NAMALWA (cell line): ENCODE measurements at places on chromosomes 5 and 9.

- DNase-seq = no peak
Measured at GRCh38 chr9:121830441-121831140, 179.2 kb downstream of the DAB2IP start.

- DNase-seq = peak; percentile 98
Measured at GRCh38 chr5:150410524-150411244, 2.0 kb downstream of the CD74 start.

- no peak for DNase-seq
Measured at GRCh38 chr5:36740259-36740898, 134.0 kb downstream of the SLC1A3 start.

DNA sequence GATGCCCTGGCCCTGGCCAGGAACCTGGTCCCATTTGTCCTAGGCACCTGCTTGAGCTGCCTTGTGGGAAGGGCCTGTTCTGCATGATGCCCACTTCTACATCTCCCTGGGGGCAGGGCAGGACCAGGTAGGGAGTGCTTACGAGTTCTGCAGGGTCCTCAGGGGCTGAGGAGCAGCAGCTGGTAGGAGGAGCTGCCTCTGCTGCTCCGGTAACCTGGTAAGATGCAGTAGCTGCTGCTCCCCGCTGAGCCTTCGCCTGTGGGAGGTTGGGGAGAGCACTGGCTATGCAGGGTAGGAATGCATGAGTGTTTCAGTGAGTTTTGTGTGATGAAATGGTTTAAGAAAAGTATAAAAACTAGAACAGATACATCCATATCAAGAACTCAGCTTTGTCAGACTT, 13.6 kb downstream of the LRRC8A start:
- no peak for DNase-seq

DNA sequence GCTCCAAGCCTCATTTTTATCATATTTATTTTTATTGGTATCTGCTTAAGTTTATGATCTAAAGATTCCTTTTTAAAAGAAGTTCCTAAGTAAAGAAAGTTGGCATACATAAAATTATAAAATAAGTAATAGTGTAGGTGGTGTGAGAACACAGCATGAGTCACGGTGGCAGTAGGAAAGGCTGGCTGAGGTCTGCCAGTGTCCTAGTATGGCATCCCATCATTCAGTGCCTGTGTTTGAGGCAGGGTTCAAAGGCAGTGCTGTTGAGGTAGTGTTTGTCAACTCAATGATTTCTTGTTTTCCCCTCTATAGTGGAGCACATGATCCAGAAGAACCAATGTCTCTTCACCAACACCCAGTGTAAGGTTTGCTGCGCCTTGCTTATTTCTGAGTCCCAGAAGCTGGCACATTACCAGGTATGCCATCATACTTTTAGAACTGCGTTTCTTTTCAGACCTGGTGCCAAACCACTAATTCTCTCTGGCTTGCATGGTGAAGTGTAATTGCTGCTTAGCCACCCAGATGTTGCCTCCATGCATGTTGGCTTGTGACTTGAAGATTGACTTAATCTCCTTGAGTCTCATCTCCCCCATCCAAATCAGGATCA, 18.4 kb downstream of the ZNF346 start:
- no peak for DNase-seq

DNA sequence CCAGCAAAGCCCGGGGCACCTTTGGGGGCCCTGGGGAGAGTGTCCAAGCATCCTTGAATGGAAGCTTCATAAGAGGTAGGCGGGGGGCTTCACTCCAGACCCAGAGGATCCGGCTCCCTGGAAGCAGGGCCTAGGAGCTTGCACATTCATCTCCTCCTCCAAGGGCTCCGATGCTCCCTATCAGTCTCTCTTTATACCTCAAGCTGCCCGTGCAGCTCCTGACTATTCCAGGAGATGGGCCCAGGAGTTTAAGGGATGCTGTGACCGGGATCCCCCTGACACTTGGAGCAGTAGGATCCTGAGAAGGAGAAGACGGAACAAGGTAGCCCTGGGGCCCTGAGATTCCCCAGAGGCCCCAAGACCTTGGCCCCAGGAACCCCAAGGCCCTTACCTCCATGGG, 25.9 kb downstream of the CSF1R start:
- no peak for DNase-seq

GRCh38 chr9:79641070-79641469, 69.3 kb downstream of the TLE4 start:
- no peak for DNase-seq

GRCh38 chr5:83157163-83157562, 79.8 kb downstream of the XRCC4 start:
- DNase-seq = no peak

GRCh38 chr5:82011761-82012160, 39.9 kb downstream of the ATG10 start:
- no peak for DNase-seq

- DNase-seq = no peak
Measured at GRCh38 chr5:142725231-142726187, 39.6 kb upstream of the FGF1 start.

- DNase-seq = no peak
Measured at GRCh38 chr5:130580264-130580663, 584.8 kb downstream of the HINT1 start.

DNA sequence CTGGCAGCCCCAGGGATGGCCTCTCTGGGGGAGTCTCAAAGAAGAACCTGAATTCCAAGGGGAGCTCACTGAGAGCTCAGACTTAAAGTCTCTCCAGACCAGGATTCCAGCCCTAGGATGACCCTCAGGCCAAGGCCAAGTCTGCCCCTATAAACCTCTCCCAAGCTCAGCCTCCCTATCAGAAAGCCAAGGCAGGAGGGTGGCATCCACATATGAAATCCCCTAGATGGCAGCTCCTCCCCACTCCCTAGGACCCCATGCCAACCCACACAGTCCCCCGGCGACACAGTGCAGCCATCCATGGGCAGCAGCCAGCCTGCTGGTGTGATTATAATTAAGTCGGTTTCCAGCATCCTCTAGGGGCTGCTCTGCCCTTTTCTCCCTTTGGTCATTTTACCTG, 269.9 kb downstream of the CDK5RAP2 start:
- no peak for DNase-seq

GRCh38 chr5:157613385-157614245, 38.0 kb upstream of the ADAM19 start:
- no peak for DNase-seq

DNA sequence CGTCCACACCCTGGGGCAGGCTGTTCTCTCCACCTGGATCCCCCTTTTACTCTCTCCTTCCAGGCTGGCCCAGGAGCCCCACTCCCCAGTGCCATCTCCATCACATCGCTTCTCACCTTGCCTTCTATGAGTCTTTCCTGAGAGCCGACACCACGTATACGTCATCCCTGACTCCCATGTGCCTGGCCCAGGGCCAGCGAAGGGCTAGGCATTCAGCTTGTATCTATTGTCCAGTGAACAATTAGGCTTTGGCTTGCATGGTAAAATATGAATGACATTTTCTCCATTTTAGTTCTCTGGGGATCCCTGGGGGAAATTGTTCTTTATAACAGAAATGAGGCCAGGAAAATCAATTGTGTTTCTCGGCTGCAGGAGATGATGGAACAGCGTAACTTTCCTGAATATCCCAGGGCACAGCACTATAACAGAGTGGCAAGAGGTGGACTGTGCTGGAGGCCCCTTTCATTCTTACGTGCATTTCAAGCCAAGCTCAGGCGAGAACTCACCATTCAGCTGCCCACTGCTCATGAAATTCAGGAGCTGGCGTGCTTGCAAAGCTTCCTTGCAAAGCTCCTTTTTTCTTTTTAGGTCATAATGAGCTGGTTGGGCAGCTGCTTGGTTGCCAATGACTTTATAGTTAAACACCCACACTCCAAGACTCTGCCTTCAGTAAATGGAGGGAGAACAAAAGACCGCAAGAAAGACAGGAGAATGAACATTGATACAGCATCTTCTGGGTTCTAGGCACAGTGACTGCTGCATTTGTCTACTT, 37.7 kb downstream of the NSG2 start:
- DNase-seq = no peak

- no peak for DNase-seq
Measured at GRCh38 chr5:141995656-141996055, 17.2 kb downstream of the GNPDA1 start.

DNA sequence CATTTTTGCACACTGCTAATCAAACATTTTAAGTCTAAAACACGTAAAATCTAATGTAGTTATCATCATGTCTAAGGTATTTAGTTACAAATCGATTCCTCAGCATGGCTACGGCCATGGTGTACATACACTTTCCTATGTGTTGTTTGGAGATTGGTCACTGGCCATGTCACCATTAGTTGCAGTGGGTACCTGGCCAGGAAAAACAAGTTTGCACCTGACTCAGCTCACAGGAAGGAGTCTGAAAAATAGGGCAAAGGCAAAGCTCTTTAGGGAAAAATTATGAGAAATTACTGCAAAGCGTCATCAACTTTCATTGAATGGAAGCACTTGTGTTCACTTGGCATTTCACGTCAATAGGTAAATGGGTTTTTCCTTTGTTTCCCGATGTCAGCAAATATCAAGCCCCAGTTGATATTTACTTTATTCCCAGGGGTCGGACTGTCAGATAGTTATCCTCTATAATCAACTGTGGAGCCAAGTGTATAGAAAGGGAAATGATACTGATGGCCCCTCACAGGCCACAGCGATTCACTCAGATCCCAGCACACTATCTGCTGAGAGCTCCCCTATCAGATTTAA, 626.0 kb upstream of the ADAMTS16 start:
- no peak for DNase-seq

DNA sequence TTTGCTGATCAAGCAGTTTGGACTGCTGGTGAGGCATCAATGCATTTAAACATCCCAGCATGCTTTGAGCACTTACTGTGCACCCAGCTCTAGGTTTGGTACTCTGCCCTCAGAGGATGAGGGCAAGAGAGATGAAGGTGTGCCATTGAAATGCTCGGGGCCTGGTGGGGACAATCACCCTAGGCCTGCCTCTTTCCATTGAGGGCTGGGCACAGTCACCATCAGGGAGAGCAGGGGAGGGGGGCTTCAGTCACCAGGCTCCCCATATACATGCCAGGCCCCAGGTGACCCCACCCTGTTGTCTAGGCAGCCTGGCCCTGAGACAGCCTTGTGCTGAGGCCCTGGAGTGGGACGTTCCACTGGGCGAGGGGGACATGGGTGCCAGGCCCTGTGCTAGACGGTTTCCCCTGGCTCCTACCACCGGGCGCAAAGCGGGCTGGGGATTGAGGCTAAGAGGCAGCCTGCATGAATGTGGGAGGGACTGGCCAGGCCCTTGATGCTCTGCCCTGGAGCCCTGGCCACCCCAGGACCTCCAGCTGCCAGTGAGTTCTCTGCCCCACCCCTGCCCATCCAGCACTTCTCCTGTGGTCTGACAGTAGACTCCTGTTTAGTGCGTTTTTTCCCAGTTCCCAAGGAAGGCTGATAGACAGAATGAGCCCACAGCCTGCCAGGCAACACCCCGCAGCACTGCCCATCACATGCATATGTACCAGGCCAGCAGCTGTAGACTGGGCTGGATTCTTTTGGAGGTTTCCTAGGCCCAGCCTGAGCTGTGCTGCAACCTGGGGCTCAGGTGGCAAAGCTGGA, 18.9 kb downstream of the TCF7 start:
- DNase-seq = no peak

DNA sequence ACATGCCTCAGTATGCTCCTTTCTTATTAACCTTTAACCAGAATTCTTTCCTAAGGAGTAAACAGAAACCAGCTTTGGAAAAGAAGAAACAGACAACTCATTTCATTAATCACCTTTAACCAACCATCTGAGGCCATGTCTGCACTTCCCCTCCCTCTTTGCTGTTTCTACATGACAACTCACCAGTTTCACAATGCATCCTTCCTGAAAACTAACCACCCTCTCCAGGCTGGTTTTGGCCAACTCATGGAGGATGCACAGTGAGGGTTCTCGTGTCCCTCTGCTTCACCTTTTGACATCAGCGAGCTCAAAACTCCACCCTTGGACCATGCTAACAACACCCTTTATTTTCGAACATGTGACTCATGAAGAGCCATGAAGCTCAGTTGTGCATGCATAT, 244.1 kb downstream of the ELAVL2 start:
- no peak for DNase-seq

GRCh38 chr9:132575005-132575609, 7.3 kb upstream of the BARHL1 start:
- DNase-seq = peak; percentile 54

GRCh38 chr5:31995006-31995405, 179.1 kb downstream of the GOLPH3 start:
- peak; percentile 23 for DNase-seq
